ENCODE measurements at places on chromosomes 12 and 14.
A peak's percentile ranks its signal among the peaks of the same experiment; 100 is the strongest.

GRCh38 chr12:115507951-115508722 lies 769.4 kb downstream of the MED13L start:
- H3K36me3 ChIP-seq: no peaks in the 10 kb centered on the region
- H3K4me3 ChIP-seq: no peak overlapping the region
- H3K27ac ChIP-seq: no peak overlapping the region
- H3K4me1 ChIP-seq: peaks cover 4% of the 10 kb centered on the region

- no peaks in the 10 kb centered on the region for H3K4me1 ChIP-seq
- no peak overlapping the region for H3K27ac ChIP-seq
- no peaks in the 10 kb centered on the region for H3K36me3 ChIP-seq
- H3K4me3 ChIP-seq: no peak overlapping the region
- H3K27me3 ChIP-seq: peaks cover 7% of the 10 kb centered on the region
These were observed 163.1 kb downstream of the CALM1 start for GRCh38 chr14:90559811-90560492.

GRCh38 chr14:64444140-64444539 lies 21.2 kb upstream of the AKAP5 start:
- no peaks in the 10 kb centered on the region for H3K27me3 ChIP-seq
- peaks cover 8% of the 10 kb centered on the region for H3K4me1 ChIP-seq
- H3K36me3 ChIP-seq: peaks cover 30% of the 10 kb centered on the region
- no peak overlapping the region for H3K4me3 ChIP-seq
- no peak for DNase-seq
- H3K27ac ChIP-seq: peak overlapping the region; percentile 55

GRCh38 chr12:77494296-77494695 lies 336.4 kb upstream of the NAV3 start:
- no peaks in the 10 kb centered on the region for H3K4me1 ChIP-seq
- no peaks in the 10 kb centered on the region for H3K36me3 ChIP-seq
- no peak overlapping the region for H3K4me3 ChIP-seq
- no peaks in the 10 kb centered on the region for H3K27me3 ChIP-seq
- H3K27ac ChIP-seq: no peak overlapping the region
- DNase-seq: no peak

GRCh38 chr12:70007687-70008086 lies 182.7 kb downstream of the MYRFL start:
- H3K27ac ChIP-seq: no peak overlapping the region
- H3K4me3 ChIP-seq: no peak overlapping the region
- H3K27me3 ChIP-seq: no peaks in the 10 kb centered on the region
